ENCODE measurements at places on chromosomes 11 and 22.

DNA sequence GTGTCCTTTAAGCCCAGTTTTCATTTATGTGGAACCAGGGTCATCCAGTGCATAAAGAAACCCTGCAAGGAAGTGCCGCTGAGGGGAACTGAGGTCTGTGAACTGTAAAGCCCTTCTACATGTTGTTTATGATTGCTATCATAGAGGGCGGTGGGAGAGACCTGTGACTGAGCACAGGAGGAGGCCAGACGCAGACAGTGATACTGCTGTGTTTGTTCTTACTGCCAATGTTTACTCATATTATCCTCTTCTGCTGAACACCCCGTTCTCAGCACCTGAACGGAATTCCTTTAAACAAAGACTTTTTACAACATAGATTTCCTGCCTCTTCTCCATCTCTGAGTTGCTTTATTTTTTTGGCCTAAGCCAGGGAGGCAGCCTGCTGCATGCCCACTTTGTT, 967 bp upstream of the GALNT18 start:
- DNase-seq: no peak

DNA sequence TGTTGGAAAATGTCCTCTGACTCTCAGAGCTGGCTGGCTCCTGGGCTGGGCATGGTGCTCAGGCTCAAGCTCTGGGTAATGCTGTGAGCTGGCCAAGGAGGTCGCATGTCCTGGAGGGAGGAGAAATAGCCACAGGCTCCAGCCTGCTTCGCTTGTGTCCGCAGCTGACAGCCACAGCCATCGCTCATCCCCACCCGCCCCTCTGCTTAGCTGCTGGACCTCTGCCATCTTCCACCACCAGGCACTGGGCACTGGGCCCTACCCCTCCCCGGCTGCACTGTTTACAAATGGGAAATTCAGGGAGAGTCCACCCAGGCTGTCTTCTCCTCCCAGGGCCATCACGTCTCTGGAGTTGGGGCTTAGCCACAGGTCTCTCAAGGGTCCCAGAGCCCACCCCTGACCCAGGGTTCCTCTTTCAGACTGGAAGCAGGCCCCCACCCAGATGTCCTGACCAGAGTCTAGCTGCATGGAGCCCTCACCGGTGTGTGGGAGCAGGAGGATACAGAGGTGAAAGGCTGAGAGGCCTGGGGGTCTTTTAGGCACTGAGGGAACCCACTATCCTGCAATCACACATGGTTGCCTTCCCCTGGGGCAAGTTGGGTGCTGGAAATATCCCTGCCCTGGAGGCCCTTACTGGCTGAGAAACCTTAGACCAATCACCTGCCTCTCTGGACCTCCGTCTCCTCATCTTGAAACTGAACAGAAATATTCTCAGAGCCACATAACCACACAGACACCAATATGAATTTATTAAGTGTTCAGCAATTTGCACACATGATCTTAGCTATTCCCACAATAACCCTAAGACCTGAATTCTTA, 62.7 kb downstream of the CD82 start:
- DNase-seq: no peak

DNA sequence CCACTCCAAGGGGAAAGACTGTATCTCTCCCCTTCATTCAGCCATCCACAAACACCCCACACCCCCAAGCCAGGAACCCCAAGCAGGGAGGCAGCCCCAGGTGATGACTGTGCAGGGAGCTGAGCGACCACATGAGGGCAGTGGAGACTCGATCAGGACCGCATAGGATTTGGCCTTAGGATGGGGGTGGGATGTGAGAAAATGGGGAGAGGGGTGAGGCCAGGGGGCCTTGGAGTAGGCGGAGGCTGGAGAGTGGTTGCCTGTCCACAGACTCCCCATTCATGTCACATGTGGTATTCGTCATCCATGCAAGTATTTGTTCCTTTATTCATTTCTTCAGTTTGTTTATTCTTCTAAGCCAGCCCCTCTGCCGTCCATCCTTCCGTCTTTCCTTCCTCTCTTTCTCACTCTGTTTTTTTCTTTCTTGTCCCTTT, 2.7 kb upstream of the RHOD start:
- peak; percentile 24 for DNase-seq

DNA sequence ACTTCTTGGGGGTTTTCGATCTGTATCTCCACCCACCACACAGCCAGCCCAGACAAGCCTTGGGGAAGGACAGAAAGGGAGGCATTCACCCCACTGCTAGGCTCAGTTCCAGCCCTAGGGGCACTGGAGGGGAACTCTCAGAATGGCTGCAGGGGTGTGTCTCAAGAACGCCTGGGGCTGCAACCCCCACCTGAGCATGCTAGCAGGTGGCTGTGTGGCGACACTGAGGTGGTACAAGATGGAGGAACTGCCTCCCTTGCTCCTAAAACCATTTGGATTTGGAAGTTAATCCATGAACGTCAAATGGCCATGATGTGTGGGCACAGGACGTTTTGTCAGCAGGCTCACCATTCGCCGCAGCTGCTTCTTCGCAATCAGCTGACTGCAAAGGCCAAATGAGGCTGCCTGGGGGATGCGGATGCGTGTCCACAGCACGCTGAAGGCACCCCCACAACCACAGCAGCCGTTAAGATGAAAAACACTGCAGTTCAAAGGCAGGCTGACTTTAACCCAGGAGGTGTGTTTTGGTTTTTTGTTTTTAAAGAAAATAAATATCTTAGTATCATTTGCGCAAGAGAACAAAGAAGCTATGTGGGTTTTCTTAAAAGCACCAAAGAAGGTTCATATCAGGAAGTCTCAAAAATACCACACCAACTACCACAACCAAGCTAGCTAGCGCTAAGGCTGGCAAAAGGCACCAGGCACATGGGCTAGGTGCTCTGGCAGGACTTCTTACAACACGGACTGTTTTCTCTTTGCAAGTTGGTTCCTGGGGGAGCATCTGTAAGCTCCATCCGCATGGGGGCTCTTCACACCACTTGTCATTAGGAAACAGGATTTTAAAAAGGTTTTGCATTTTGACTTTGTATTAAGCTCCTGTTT, 22.2 kb upstream of the NAP1L4 start:
- DNase-seq: peak; percentile 59

DNA sequence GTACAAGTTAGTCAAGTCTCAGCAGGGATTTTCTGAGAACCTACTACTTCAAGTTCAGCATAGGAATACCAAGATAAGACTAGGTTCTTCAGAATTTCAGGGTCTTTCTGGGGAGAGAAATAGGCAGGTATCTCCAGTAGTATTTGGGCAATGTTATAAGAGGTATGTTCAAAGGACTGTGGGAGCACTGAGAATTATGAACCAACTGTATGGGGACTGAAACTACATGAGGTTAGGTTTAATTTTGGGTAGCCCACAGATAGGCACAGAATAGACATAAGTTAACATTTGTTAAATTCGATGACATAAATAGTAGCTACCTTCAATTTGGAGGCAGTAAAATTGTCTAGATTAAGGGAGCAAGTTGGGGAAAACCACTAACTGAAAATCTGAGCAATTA, 9.2 kb upstream of the GAB2 start:
- DNase-seq: no peak

DNA sequence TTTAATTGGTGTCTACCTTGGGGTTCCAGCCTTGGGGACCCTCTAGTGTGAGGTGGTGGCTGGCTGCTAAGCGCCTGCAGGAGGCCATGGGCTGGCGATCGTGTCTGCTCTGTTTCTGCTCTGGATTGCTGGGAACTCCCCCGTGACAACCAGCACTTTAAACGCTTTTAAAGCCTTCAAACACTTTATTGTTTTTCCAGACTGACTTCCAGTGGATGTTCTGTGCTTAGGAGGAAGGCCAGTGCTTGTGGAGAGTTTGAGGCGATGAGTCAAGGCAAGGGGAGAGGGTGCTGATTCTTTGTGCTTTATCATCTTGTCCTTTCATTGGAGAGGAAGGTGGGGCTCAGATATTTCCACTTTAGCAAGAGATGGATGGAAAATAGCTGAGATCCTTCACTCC, 81.6 kb downstream of the FLI1 start:
- DNase-seq: no peak

DNA sequence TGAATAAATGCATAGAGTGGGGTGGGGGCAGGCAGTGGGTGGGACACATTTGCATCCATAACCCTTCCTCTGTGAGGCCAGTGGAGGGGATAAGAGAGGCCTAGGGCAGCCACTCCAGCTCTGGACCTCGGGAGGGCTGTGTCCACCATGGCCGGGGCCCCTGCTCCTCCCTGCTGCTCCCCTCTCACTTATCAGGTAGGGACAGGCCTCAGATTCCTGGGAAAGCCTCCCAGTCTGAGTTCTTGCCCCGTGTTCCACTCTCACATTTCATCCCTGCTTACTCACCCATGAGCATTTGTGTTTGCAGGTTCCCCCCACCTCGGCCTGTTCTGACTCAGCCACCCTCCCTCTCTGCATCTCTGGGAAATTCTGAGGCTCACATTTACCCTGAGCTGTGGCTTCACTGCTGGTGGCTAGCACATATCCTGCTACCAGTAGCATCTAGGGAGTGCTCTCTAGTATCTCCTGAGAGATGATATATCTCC, 128.7 kb upstream of the TOP3B start:
- no peak for DNase-seq

GRCh38 chr11:78147807-78148206, 8.4 kb upstream of the ALG8 start:
- DNase-seq: no peak

GRCh38 chr11:66291706-66292542, at the start of gene TMEM151A:
TSS of gene TMEM151A (plus strand) at chr11:66291894. CDS start at chr11:66292014, 120 bp downstream.
- no peak for DNase-seq

GRCh38 chr22:36385491-36386350, 2.0 kb downstream of the MYH9 start:
- peak; percentile 71 for DNase-seq

- no peak for DNase-seq
These were observed 10.9 kb downstream of the TUG1 start for GRCh38 chr22:30979932-30980331.

DNA sequence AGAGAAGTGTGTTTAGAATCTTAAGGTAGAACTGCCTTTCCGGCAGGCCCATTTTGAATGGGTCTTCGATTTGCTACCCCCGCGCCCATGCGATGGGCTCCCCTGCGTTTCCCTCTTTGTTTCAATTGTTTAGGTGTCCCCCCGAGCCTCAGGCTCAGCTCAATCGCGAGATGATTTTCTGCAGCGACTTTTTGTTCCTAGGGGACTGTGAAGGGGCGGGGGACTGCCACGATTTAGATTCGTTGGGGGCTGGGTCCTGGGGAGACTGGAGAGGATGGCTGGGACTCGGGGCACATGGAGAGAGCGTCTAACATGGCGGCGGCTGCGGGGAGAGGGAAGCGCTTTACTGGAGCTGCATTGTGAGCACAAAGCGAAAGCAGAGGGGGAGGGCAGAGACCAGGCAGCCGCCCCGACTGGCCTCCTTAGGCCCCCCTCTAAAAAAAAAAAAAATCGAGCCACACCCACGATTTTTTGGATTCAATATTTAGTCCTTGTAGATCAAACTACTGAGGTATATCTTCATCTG, 1.7 kb downstream of the CAPRIN1 start:
- peak; percentile 83 for DNase-seq
